ENCODE measurements at places on chromosomes 11 and 22. TPM values are rescaled to one million over a fixed set of nuclear protein-coding genes. Genes with fewer than 3 reads are reported as not detected.

USP2 gene
- not detected for total RNA-seq

OR4D5 gene
- not detected for total RNA-seq

TBRG1 gene
- 17.6 TPM for total RNA-seq

KLHL35 gene
- 2.0 TPM for total RNA-seq

MN1 gene
- total RNA-seq: 4.0 TPM

BRSK2 gene
- total RNA-seq: 0.48 TPM

PKNOX2 gene
- total RNA-seq: 0.10 TPM

OPCML gene
- total RNA-seq: not detected

CADM1 gene
- total RNA-seq: 0.33 TPM

PGA5 gene
- total RNA-seq: not detected

CSNK2A3 gene
- total RNA-seq: 3.8 TPM

MGAT3 gene
- total RNA-seq: not detected

KCNK4 gene
- total RNA-seq: not detected

ACRV1 gene
- total RNA-seq: not detected

C22orf42 gene
- total RNA-seq: not detected

TCN1 gene
- 0.10 TPM for total RNA-seq

CASP1 gene
- total RNA-seq: 9.6 TPM

C11orf97 gene
- total RNA-seq: not detected

KIF18A gene
- 8.5 TPM for total RNA-seq

PLEKHA7 gene
- 2.1 TPM for total RNA-seq

ANGPTL5 gene
- 0.19 TPM for total RNA-seq

AMOTL1 gene
- 40.2 TPM for total RNA-seq

PICALM gene
- 254 TPM for total RNA-seq

GGT5 gene
- total RNA-seq: 21.3 TPM

MPPED2 gene
- 0.33 TPM for total RNA-seq

EPS8L2 gene
- total RNA-seq: 2.5 TPM

ADAMTS15 gene
- 2.3 TPM for total RNA-seq

PLAAT5 gene
- not detected for total RNA-seq

SYTL2 gene
- total RNA-seq: 1.6 TPM

KRTAP5-10 gene
- total RNA-seq: not detected

AQP11 gene
- 0.19 TPM for total RNA-seq

PDGFD gene
- total RNA-seq: 9.5 TPM

TRIM6 gene
- total RNA-seq: 2.1 TPM

PRODH gene
- not detected for total RNA-seq

TRMU gene
- 28.4 TPM for total RNA-seq

NXPE1 gene
- total RNA-seq: not detected

OR4C15 gene
- total RNA-seq: not detected

LRP5 gene
- total RNA-seq: 34.6 TPM

MS4A4A gene
- not detected for total RNA-seq

RIC3 gene
- total RNA-seq: not detected

DDI1 gene
- not detected for total RNA-seq

LRRC55 gene
- total RNA-seq: not detected

TRIM48 gene
- total RNA-seq: not detected

OR4A16 gene
- total RNA-seq: not detected

SEC14L6 gene
- total RNA-seq: 0.19 TPM

OR56A1 gene
- not detected for total RNA-seq

PRR33 gene
- total RNA-seq: not detected

RANGAP1 gene
- 133 TPM for total RNA-seq

HIC2 gene
- total RNA-seq: 4.6 TPM

CCS gene
- total RNA-seq: 34.0 TPM

INPP5J gene
- 0.33 TPM for total RNA-seq

F2 gene
- total RNA-seq: not detected

SHISAL1 gene
- total RNA-seq: under 0.01 TPM
